ENCODE measurements at places on chromosomes 6 and 20. TPM values are rescaled to one million over a fixed set of nuclear protein-coding genes. Genes with fewer than 3 reads are reported as not detected.

The FAM83B gene
- under 0.01 TPM for total RNA-seq

The PTCHD4 gene
- total RNA-seq = 0.54 TPM

The CEP162 gene
- total RNA-seq = 22.2 TPM

The NKAPL gene
- total RNA-seq = 0.78 TPM

The CEP43 gene
- 19.3 TPM for total RNA-seq

The APOBEC2 gene
- not detected for total RNA-seq

The TGM3 gene
- 0.39 TPM for total RNA-seq

The PCSK2 gene
- total RNA-seq = not detected

The HLA-DQB2 gene
- not detected for total RNA-seq

Measured in articular chondrocyte of knee joint (primary cell).